ENCODE measurements at places on chromosomes 7 and 10.

DNA sequence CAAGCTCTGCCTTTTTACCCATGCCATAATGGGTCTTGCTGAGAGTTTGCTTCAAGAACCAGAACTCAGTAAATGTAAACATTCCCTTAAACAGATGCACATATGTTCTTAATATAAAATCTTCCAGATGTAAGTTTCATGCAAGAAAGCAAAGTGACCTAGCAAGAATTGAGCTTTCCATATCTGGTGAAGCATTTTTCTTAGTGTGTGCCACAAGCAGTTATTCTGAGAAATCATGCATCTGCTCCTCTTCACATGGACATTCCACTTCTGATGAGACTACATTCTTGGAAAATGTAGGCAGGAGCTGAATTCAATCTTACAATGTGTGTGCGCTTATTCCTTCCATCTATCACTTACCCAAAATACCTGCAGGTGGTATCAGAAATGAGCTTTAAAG lies 227.8 kb upstream of the LRRTM3 start:
- no peak for DNase-seq

DNA sequence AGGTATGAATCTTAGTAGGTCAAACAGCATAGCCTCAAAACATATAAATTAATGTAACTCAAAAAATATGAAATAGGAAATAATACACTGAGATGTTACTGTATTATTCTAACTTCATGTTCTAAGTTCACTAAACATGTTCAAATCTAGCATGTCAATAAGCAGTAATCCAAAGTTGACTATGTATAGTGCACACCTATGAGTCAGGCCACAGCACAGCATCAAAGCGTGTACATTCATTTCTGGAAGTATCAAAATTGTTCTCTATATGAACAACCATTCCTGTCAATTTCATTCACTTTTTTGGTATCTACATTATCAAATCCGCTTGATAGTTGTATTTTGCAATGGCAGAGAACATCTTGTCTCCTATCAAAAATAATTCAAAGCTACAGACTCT lies 418.9 kb upstream of the POM121L12 start:
- DNase-seq: no peak

DNA sequence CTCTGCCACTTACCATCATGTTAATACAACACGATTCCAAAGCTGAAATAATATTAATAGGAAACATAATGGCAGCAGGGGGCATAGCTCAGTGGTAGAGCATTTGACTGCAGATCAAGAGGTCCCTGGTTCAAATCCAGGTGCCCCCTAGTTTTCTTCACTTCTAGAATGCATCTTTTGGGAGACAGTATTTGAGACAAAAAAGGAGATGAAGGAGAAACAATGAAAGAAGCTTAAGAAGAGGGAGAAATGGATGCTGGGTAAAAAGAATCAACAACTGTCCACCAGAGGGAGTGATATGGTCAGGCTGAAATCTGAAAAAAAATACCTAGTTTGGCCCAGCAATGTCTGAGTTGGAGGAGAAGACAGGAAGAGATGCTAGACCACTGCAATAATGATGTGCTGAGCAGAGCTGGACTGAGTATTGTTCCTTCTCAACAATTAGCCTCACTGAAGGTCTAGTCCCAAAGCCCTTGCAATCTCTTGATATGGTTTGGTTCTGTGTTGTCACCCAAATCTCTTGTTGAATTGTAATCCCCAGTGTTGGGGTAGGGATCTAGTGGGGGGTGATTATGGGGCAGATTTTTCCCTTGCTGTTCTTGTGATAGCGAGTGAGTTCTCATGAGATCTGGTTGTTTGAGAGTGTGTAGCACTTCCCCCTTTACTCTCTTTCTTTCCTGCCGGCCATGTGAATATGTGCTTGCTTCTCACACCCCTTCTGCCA lies 48.3 kb downstream of the ZNF783 start:
- no peak for DNase-seq

GRCh38 chr10:48234787-48235186 lies 39.7 kb downstream of the FRMPD2 start:
- DNase-seq: no peak

DNA sequence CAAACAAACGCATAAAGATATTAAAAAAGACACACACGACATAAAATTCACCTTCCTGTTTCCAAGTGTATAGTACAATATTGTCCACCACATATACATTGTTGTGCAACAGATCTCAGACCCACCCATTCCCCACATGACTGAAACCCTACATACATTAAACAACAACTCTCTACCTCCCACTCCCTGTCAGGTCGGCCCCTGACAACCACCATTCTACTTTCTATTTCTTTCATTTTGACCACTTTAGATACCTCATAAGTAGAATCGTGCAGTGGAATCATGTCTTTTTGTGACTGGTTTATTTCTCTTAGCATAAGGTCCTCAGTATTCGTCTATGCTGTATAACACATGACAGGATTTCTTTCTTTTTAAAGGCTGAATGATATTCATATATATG lies 320.5 kb downstream of the BBS9 start:
- DNase-seq: no peak
